ENCODE measurements at places on chromosomes 4 and X.

GRCh38 chrX:11540532-11541377 lies 125.0 kb downstream of the ARHGAP6 start:
- no peak overlapping the region for H3K4me3 ChIP-seq
- no peaks in the 10 kb centered on the region for H3K36me3 ChIP-seq
- H3K27me3 ChIP-seq, result no peaks in the 10 kb centered on the region
- H3K4me1 ChIP-seq, result no peaks in the 10 kb centered on the region
- no peak for DNase-seq
- no peak overlapping the region for H3K27ac ChIP-seq

DNA sequence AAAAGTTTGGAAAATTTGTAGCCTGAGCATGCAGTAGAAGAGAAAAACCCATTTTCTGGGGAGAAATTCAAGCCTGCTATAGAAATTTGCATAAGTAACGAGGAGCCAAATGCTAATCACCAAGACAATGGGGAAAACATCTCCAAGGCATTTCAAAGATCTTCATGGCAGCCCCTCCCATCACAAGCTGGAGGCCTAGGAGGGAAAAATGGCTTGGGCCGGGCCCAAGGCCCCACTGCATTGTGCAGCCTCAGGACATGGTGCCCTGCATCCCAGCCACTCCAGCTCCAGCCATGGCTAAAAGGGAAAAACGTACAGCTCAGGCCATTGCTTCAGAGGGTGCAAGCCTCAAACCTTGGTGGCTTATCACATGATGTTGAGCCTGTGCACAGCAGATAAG lies 87.7 kb downstream of the SHROOM4 start:
- H3K36me3 ChIP-seq, result no peaks in the 10 kb centered on the region
- no peak overlapping the region for H3K27ac ChIP-seq

DNA sequence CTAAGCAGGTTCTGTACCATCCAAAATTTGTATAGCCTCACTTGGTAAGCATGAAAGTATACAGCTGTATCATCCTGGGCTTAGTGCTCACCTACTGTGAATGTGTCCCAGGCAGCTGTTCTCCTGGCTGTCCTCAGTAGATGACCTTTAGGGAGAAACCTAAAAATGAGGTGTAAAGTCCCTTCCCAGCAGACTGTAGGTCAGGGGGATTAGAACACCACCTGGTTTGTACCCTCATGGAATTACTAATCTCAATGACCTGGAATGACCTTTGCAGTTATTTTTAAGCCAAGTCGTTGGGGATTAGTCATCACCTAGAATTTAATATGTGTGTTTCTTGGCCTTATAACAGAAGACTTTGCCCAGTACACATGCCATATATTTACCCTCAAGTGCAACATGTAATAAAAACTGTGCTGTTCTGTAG lies 39.1 kb upstream of the MBTPS2 start:
- no peaks in the 10 kb centered on the region for H3K4me1 ChIP-seq
- H3K27me3 ChIP-seq, result no peaks in the 10 kb centered on the region
- no peak for DNase-seq
- H3K4me3 ChIP-seq, result no peak overlapping the region
- H3K27ac ChIP-seq, result no peak overlapping the region

GRCh38 chr4:30939069-30939468 lies 218.9 kb downstream of the PCDH7 start:
- no peaks in the 10 kb centered on the region for H3K4me1 ChIP-seq
- DNase-seq, result no peak
- H3K27me3 ChIP-seq, result no peaks in the 10 kb centered on the region
- H3K36me3 ChIP-seq, result no peaks in the 10 kb centered on the region
- H3K27ac ChIP-seq, result no peak overlapping the region

GRCh38 chr4:110193822-110194761 lies 4.3 kb downstream of the ELOVL6 start:
- H3K27me3 ChIP-seq, result no peaks in the 10 kb centered on the region
- no peak overlapping the region for H3K4me3 ChIP-seq
- no peaks in the 10 kb centered on the region for H3K36me3 ChIP-seq

DNA sequence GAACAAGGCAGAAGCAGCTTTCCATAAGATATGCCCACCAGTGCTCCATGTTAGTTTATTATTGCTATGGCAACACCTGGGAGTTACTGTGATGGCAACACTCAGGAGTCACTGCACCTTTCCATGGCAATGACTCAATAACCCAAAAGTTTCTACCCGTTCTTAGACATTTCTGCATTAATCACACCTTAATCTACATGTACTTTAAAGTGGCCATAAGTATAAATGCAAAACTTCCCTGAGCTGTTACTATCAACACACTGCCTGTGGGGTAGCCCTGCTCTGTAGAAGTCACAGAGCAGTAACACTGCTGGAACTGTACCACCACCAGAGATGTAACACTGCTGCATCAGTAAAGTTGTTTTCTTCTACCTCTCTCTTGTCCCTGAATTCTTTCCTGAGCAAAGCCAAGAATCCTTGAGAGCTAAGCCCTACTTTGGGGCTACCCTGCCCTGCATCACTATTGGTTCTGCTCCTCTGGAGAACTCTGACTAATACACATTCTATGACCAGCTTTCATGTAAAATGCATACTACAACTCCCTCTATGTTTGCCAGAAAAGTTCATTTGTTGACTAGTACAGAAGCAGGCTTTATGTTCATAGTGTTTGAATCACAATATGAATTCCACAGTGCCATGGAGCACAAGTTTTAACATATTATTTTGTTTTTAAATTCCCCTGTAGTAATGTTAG lies 43.5 kb upstream of the GPR174 start:
- H3K4me1 ChIP-seq, result no peaks in the 10 kb centered on the region
- H3K27ac ChIP-seq, result no peak overlapping the region
- DNase-seq, result no peak
- H3K36me3 ChIP-seq, result no peaks in the 10 kb centered on the region

DNA sequence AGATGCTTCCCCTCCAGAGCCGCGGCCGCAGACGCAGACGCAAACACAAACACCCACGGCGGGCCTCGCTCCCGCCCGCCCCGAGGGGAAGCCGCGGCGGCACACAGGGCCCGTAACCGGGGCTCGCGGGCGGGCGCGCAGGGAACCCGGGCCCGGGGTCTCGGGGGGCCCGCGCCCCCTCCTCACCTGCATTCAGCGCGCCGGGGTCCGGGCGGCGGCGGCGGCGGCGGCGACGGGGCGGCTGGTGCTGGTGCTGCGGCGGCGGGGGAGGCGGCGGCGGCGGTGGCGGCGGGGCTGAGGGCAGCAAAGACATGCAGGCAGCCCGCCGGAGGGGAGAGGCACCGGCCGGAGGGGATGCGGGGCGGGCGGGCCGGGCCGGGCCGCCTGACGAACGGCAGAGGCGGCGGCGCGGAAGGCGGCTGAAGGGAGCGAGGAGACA lies 255 bp upstream of the CNOT6L start:
- peak overlapping the region; percentile 83 for H3K4me3 ChIP-seq
- peaks cover 49% of the 10 kb centered on the region for H3K4me1 ChIP-seq
- H3K36me3 ChIP-seq, result no peaks in the 10 kb centered on the region
- no peaks in the 10 kb centered on the region for H3K27me3 ChIP-seq
- peak overlapping the region; percentile 100 for H3K27ac ChIP-seq

DNA sequence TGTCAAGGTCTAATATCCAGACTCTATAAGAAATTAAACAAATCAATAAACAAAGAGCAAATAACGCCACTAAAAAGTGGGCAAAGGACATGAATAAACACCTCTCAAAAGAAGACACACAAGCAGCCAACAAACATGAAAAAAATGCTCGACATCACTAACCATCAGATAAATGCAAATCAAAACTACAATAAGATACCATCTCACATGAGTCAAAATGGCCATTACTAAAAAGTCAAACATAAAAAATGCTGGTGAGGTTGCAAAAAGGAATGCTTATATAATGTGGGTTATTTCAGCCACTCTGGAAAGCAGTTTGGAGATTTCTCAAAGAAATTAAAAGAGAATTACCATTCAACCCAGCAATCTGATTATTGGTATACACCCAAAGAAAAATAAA lies 481.1 kb downstream of the STPG2 start:
- no peaks in the 10 kb centered on the region for H3K36me3 ChIP-seq
- H3K4me1 ChIP-seq, result no peaks in the 10 kb centered on the region
- DNase-seq, result no peak
- no peak overlapping the region for H3K27ac ChIP-seq
- no peaks in the 10 kb centered on the region for H3K27me3 ChIP-seq

- no peak for DNase-seq
- H3K36me3 ChIP-seq, result no peaks in the 10 kb centered on the region
These were observed 242.4 kb downstream of the EVC2 start for GRCh38 chr4:5465956-5466355.

- H3K4me3 ChIP-seq, result no peak overlapping the region
- no peaks in the 10 kb centered on the region for H3K4me1 ChIP-seq
- no peaks in the 10 kb centered on the region for H3K36me3 ChIP-seq
- no peak overlapping the region for H3K27ac ChIP-seq
- H3K27me3 ChIP-seq, result no peaks in the 10 kb centered on the region
These were observed 4.0 kb downstream of the GRIA3 start for GRCh38 chrX:123188081-123188480.

GRCh38 chr4:106268786-106269185 lies 47.2 kb downstream of the TBCK start:
- no peaks in the 10 kb centered on the region for H3K4me1 ChIP-seq
- no peak overlapping the region for H3K27ac ChIP-seq
- H3K4me3 ChIP-seq, result no peak overlapping the region
- DNase-seq, result no peak
- no peaks in the 10 kb centered on the region for H3K36me3 ChIP-seq

DNA sequence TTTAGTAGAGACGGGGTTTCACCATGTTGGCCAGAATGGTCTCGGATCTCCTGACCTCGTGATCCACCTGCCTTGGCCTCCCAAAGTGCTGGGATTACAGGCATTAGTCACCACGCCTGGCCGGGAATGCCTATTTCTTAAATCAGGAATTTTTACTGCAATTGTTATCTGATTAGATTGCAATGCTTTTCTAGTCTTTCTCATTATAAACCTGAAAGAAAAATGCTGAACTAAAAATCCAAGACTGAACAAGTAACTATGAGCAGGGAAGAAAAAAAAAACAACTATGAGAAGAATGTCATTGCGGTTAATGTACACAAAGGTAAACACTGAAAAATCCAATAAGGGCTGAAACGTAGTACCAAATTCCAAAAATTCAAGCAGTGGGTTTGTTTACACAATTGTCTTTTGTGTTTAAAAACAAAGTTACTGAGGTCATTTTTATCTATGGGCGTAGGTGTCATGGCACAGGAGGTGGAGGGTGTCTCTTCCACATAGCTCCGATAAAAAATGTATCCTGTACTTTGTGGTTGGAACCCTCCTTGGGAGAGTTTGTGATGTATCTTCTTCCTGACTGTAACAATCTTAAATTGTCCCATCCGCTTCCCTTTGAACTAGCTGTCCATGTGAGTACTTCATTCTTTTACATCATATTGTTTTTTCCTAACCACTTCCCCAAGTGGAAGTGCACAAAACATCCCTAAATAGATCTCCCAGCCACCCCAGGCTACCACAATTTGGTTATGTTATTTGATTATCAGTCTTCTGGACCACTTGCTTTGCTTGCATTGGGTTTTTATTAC lies 11.1 kb upstream of the TMEM156 start:
- H3K4me1 ChIP-seq, result peaks cover 31% of the 10 kb centered on the region
- no peak for DNase-seq
- H3K27me3 ChIP-seq, result no peaks in the 10 kb centered on the region
- H3K27ac ChIP-seq, result peak overlapping the region; percentile 95

DNA sequence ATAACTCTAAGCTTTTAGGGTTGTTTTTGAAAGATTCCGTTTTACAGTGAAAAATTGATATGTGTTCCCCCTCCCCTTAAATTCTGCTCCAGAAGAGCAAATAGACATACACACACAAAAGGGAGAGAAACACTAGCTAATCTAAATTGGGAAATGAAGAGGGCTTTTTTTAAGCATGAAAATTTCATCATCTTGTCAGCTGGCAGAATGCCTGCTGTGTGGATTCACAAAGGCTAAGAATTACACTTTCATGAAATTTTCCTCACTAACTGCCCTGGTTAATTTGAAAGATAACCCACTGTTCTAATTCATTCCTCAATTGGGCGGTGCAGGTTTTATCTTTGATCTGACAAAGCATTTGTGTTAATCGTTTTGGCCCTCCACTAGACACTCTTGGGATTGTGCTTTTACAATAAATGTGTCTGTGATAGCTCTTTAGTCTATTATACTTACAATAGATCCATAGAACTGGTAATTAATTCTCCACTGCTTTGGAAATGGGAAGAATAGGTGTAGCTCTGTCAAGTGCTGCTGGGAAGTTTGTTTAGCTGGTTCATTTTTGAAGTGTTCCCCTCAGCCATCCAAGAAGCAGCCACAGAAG lies 152.9 kb downstream of the POLA1 start:
- no peak overlapping the region for H3K27ac ChIP-seq
- no peaks in the 10 kb centered on the region for H3K27me3 ChIP-seq
- no peaks in the 10 kb centered on the region for H3K36me3 ChIP-seq
- H3K4me1 ChIP-seq, result no peaks in the 10 kb centered on the region
- DNase-seq, result no peak

GRCh38 chr4:144421839-144422565 lies 224.0 kb upstream of the HHIP start:
- H3K27ac ChIP-seq, result no peak overlapping the region
- no peaks in the 10 kb centered on the region for H3K4me1 ChIP-seq
- no peak for DNase-seq
- no peaks in the 10 kb centered on the region for H3K36me3 ChIP-seq

GRCh38 chrX:153845195-153845594 lies 14.9 kb upstream of the PDZD4 start:
- no peaks in the 10 kb centered on the region for H3K27me3 ChIP-seq
- H3K27ac ChIP-seq, result no peak overlapping the region
- H3K4me3 ChIP-seq, result no peak overlapping the region
- DNase-seq, result no peak

GRCh38 chr4:8709729-8710360 lies 117.3 kb downstream of the CPZ start:
- H3K27me3 ChIP-seq, result no peaks in the 10 kb centered on the region
- no peak for DNase-seq
- H3K4me3 ChIP-seq, result no peak overlapping the region
- H3K4me1 ChIP-seq, result no peaks in the 10 kb centered on the region
- no peak overlapping the region for H3K27ac ChIP-seq
- no peaks in the 10 kb centered on the region for H3K36me3 ChIP-seq

- no peaks in the 10 kb centered on the region for H3K4me1 ChIP-seq
- no peak for DNase-seq
- no peak overlapping the region for H3K4me3 ChIP-seq
- peak overlapping the region; percentile 56 for H3K27ac ChIP-seq
These were observed 155.7 kb upstream of the MAP3K15 start for GRCh38 chrX:19670854-19671620.

DNA sequence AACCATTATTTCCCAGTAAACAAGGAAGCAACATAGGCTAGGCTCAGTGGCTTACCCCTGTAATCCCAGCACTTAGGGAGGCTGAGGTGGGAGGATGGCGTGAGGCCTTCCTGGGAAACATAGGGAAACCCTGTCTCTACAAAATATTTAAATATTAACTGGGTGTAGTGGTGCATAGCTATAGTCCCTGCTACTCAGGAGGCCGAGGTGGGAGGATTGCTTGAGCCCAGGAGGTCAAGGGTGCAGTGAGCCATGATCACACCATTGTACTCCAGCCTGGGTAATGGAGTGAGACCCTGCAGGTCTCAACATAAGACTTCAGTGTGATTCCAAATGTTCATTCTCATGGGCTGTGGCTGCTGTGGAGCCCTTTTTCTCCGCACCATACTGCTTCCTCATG lies 34.9 kb downstream of the FHDC1 start:
- H3K4me3 ChIP-seq, result no peak overlapping the region
- H3K27ac ChIP-seq, result no peak overlapping the region
- peaks cover 9% of the 10 kb centered on the region for H3K36me3 ChIP-seq
- H3K4me1 ChIP-seq, result peaks cover 25% of the 10 kb centered on the region
